Omental fat pad (tissue), 4 donors: ENCODE measurements at places on chromosomes 12 and 14.
A peak's percentile ranks its signal among the peaks of the same experiment; 100 is the strongest.

DNA sequence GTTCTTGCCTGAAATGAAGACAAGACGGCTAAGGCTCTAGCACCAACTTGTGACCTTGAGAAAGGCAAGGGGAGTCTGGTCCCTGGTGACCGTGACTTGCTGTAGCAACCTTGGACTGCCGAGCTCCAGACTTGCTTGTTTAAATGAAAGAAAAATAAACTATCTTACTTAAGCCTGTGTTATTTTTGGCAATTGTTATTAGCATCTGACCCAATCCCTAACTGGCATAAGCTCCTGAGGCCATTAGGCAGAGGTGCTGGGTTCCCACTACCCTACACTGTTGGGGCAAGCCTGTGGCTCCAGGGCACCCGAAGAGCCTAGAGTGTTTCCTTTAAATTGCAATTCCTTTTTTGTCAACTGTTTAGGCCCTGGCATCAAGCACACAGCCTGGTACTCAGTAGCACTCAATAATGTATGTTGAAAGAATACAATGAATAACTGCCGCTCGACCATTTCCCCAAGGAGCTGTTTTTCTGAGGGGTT, 106.9 kb upstream of the HIF1A start:
- no peak for DNase-seq

- no peak for DNase-seq
Observed at GRCh38 chr14:32914391-32914790, 24.3 kb upstream of the NPAS3 start.

DNA sequence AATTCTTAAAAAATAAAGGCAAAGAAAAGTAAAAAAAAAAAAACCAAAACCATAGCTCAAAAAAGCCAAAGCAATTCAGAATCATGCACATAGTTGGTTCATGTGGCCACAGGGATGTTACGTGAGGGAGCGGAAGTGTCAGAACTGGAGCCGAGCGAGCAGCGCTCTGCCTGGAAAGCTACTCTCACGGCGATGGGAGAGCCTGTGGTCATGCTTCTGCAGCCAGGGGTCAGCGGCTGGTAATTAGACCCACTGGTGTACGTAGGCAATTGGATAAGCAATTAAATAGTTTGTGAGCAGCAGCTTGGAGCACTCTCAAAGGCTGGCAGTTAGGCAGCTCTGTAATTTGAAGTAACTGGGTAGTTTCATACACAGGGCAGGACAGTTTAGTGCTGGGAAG, 58.1 kb downstream of the TRHDE start:
- DNase-seq, result no peak

DNA sequence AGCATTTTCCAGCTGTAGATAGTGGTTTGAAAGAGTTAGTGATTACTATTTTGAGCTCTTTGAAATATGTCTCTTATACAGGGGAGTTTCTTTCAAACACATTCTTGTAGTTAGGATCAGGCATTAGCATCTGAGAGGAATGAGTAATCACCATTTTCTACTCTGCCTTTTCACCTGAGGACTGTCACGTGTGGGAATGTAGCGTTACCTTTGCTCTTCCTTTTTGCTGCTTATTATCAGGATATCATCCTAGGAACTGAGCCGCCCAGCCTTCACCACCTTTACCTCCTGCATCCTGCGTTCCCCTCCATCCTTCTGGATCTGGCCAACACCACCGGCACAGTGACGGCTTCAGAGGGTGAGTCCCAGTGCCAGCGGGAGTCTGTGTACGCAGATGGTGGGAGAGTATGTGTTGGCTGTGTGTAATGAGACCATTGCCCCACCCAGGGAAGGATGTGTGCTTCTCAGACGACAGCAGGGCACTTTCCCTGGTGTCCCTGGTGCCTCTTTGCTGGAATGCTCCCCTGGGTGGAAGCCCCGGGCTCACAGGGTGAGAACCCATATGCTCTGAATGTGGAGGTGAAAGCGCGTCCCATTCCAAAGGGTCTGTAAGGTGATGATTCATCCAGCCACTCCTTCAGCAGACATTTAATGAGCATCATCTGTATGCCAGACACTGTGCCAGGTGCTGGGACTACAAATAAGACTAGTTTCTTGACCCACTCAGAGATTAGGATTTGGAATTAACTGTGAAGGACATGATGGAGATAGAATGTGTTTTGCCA, 27.5 kb downstream of the GSG1 start:
- no peak for DNase-seq

- DNase-seq, result no peak
Observed at GRCh38 chr12:31732926-31733548, 4.2 kb upstream of the AMN1 start.

GRCh38 chr12:11732023-11732422, 82.5 kb downstream of the ETV6 start:
- no peak for DNase-seq

DNA sequence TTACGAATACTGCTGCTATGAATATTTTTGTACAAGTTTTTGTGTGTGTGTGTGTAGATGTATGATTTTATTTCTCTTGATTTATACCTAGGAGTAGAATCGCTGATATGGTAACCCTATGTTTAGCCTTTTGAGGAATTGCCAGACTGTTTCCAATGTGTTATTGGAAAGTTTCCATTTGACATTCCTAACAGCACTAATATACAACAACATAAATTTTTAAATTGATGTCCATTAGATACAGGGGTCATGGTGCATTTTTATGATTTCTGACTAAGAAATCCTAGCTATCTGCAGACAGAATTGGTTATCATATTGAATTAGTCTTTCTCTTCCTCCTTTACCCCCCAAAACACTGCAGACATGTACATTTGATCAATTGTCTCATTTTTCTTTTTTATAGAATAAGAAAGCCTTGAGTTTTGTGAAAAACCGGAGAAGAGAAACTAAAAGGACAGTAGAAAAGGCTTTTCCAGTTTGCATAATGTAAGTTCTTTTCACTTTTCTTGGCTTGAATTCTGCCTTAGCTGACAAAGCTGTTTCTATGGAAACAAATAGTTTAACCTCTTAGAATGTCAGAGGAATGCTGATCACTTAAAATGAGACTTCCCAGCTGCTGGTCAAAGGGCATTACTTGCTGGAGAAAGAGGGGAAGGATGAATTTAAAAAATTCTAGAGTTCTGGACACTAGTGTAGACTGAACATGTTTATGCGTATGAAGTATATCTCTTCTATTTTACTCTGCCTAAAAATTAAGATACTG, 28.2 kb downstream of the PALS1 start:
- DNase-seq, result no peak

DNA sequence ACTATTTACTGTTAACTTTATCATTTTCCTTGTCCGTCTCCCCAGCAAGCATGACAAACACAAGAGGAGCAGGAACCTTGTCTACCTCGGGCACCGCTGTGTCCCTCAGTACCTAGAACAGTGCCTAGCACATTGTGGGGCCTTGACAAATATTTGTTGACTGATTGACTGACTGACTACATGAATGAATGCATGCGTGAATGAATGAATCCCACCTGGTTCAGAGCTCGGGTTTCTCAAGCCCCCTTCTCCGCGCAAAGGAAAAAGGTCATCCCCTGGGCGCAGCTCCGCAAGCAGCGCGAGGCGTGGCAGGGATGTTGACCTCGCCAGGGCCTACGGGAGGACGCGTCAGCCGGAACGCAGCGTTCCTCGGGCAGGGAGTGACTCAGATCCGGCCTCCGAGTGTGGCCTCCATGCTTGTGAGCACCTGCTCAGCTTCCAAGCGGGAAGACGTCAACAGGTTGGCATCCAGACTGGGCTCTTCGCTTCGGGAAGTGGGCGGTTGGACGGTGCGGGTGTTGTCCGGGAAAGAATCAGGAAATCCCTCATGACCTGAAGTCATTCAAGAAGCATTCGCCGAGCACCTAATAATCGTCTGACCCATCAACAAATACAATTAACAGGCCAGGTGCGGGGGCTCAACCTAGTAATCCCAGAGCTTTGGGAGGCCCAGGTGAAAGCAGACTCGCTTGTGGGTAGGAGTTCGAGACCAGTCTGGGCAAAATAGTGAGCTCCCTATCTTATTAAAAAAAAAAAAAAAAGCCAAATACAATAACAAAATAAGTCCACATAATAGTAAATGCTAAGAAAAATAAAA, 13.9 kb upstream of the UBC start:
- DNase-seq, result peak; percentile 65

DNA sequence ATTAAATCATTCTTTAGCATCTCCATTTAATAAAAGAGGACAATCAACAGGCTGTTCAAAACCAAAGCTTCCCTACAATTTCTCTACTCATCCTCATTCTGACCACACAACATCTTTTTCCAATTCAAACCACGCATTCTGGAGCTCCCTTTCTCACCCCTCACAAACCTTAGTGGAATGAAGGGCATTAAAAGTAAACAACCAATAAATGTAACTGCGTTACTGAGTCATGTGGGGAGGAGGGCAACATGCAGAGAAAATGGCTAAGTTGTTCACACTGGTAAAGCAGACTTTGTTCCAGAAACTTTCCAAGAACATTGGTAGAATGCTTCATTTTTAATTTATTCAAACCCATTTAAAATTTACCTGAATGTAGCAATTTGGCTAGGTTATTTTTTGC, 19.6 kb downstream of the SOX5 start:
- no peak for DNase-seq

DNA sequence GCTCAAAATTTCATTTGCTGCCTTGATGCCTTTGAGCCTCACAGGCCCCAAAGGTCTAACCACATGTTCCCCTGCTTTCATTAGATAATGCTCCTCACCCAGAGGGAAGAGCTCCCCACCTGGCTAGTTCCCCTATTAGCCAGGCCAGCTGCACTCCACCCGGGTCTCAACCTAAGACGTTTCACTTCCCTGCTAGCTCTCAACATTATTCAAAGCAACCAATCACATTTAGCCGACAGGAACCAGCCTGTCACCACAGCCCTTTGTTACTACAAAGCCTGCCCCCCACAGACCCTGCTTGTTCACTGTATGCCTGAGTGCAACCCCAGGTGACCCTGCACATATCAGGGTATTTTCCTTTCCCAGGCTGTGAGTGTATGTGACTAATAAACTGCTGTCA, 78.6 kb downstream of the SLC15A5 start:
- DNase-seq, result no peak

- DNase-seq, result no peak
Observed at GRCh38 chr12:47651368-47652254, 54.2 kb downstream of the RPAP3 start.

DNA sequence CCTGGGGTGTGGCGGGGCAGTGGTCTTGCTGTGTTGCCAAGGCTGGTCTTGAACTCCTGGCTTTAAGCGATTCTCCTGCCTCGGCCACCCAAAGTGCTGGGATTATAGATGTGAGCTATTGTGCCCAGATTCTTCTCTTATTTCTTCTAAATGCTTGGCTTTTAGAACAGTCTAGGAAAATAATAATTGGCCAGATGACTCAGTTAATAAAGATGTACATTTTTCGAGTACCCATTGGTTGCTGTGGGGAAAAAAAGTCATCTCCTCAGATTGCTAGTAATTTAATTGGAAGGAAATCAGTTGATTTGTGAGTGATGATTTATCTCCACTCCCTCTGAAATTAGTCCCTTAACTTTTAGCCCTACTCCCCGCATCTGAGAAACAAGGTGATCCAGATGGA, 45.5 kb downstream of the CHST11 start:
- no peak for DNase-seq

DNA sequence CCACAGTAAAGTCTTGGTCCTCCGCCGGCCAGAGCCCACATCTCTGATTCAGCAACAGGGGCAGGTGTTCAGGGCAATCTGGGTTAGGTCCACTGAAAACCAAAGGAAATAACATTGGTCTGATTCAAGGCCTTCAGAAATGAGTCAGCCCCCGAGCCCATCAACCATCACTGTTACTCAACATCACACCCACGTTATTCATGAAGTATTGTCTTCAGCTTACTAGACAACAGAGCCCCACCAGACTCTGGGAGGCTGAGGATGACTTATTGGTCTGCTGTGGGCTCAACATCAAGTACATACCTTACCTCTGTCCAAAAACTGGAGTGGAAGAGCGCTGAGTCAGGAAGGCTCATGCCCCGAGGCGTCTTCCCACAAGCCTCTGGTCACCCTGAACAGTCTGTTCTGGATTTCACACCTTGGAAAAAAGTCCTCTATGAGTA, 97.5 kb downstream of the ZFP36L1 start:
- DNase-seq, result peak; percentile 25

DNA sequence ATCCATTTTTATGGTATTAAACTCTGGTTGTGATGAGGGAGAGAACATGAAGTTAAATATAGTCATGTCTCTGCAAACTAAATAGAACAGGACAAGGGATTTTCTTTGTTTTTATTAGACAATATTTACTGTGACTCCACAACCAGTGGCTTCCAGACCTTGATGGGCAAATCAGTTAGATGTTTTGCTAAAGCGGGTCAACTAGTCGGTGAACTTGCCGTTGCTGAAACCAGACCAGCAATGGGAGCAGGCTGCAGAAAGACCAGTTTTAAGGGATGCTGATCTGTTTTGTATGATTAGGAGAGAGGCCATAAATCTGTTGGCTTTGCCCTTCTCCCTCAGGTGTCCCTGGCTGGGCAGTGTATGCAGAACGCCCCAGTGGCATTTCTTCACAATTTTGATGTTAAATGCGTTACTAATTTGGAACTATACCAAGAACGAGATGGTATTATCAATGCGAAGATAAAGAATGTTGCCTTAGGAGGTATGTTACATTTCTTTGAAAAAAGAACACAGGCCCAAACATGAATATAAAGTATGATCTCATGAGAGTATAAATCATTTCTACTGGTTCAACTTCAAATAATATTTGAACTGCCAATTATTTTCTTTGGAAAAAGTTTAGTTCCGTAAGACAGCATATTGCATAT, 19.4 kb downstream of the TCTN2 start:
- DNase-seq, result no peak
